ENCODE measurements at places on chromosomes 1 and 21.

GRCh38 chr1:205993068-205993467, 10.1 kb downstream of the RAB7B start:
- DNase-seq, result no peak

DNA sequence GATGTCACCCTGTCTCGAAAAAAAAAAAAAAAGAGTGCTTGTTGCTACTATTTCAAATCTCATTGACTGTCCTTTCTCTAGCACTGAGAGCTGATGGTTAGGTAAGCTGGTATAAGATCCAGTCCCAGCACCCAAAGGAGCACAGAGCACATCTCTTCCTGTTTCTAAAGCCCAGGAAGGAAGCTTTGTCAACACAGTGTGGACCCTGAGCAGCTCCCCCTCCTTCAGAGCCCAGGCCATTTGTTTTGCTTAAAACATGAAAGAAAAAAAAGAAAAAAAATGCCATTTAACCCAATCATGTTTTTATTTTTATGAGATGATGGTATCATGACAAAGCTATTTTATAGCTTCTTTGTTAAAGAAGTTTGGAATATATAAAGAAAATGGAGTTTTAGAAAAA, 184.1 kb upstream of the DUSP10 start:
- DNase-seq, result no peak

DNA sequence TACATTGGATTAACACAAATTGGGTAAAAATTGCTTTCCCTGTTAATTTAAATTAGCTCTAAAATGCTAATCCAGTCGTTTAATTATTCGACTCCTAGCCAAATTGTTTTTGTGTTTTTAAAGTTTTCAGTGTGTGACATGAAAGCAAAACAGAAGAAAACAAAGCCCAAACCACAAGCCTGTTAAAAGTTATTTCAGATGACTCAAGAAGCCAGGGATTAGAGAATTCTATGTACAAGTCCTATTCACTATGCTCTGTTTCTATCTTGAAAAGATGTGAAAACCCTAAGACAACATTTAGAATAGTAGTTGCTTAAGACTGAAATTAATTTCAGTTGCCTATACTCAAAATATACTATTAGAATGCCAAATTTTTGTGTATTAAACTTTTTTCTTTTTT, 294.8 kb upstream of the ADAMTS5 start:
- no peak for DNase-seq

DNA sequence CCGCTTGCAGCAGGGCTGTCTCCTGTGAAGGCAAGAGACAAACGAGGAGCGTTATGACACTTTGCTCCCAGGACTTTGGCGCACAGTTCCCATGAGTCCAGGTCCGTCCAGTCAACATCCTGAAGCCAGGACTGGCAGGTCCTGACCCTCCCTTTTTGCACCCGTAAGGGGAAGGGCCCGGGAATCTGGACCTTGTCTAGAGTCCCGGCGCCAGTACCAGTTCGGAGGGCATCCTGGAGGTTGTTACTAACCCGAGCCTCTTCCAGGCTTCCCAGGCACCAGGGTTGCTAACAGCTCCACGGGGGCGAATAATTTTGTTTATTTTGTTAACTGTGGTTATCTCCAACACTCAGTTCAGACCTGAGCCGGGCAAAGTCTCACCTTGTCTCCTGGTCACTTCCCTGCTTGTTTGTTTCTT, 682 bp upstream of the RWDD3 start:
- DNase-seq, result peak; percentile 45

DNA sequence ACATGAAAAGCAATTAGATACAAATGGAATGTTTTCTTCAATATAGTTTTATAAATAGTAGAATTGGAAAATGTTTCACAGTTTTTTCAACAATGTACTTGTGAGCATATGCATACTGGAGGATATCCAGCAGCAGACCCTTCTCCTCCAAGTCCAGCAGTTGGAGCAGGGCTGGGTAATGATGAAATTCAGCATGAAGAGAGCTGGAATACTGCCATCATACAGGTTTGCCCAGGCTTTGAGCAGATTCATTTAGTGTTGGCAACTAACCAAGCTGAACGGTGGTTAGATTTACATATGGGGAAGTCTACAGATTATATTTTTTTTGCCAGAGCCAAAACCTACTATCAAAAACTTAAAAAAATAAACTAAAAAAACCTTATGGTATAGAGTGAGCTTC, 38.3 kb downstream of the WDR3 start:
- peak; percentile 10 for DNase-seq

DNA sequence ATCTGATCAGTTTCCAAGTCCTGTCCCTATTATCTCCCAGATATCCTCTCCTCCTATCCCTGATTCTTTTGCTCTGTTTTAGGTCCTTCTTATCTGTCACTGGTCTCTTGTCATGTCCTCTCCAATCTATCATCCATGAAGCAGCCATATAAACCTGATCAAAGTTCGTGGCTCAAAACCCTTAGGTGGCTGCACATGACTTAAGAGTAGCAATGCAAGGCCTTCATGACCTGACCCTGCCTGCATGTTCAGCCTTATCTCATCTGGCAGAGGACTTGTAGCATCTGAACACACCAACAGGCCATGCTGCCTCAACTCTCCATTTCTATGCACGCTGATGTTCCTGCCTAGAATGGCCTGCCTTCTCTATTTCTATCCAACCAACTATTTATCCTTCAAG, 65.2 kb downstream of the NOS1AP start:
- DNase-seq, result no peak

- DNase-seq, result no peak
Observed at GRCh38 chr1:180982422-180982821, 40.2 kb downstream of the STX6 start.

- DNase-seq, result no peak
Observed at GRCh38 chr1:20829946-20830345, 42.8 kb upstream of the HP1BP3 start.

GRCh38 chr1:53511933-53512806, 53.0 kb downstream of the DMRTB1 start:
- DNase-seq, result no peak

- DNase-seq, result no peak
Observed at GRCh38 chr1:218365226-218365999, 20.3 kb downstream of the TGFB2 start.

- DNase-seq, result no peak
Observed at GRCh38 chr1:156899956-156900718, 6.6 kb downstream of the PEAR1 start.

DNA sequence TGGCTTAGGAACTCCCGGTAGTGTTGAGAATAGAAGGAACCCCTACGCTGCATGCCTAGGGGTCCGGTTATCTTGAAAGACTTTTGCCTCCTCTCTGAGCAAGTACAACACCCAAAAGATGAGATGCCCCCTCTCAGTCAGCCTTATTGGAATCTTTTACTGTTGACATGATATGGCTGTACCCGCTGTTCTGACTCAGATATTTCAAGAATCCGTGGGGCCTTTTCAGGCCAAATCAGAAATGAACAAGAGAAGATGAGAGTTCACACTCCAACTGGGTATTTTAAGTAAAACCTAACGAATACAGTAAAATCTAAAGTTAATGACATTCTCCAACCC, 164.2 kb downstream of the PPIAL4G start:
- no peak for DNase-seq

GRCh38 chr1:5865774-5866173, 126.5 kb downstream of the NPHP4 start:
- no peak for DNase-seq

GRCh38 chr1:14577261-14577660, 21.2 kb upstream of the KAZN start:
- no peak for DNase-seq

DNA sequence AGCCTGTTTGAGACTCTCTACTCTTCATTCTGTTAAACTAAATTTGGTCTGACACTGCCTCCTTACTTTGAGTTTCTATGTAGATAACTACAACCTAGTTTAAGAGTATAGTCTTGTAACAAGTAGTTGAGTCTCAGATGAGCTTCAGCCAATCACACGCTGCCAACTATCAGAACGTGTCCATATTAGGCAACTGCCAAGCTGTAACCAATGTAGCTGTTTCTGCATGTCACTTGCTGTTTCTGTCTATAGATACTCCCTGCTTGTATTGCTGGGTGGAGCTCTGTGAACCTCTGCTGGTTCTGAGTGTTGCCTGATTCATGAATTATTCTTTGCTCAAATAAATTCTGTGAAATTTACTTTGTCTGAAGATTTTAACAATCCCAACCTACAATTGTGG, 452.6 kb upstream of the NR5A2 start:
- no peak for DNase-seq

DNA sequence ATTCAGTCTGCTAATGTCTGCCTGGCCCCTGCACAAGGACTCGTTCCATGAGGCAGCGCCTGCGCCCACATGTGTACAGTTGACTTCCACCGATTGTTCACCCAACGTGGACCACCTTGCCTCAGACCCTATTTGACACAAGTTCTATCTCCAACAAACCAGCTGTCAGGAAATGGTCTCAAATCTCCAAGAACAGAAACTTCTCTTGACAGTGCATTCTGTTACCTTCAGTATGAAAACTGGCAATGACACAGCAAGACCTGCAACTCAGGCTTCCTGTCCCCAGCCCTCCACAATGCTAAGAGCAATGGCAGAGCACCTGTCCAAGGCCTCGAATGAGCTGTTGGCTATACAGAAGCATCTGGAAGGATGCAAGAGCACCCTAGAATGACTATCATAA, 102.3 kb upstream of the CLDN14 start:
- no peak for DNase-seq

- DNase-seq, result peak; percentile 76
Observed at GRCh38 chr1:2414297-2414958, 2.1 kb upstream of the PEX10 start.

GRCh38 chr1:180926164-180926981, 13.7 kb downstream of the KIAA1614 start:
- DNase-seq, result peak; percentile 86

- DNase-seq, result peak; percentile 77
Observed at GRCh38 chr1:244087611-244088010, 36.5 kb downstream of the ZBTB18 start.

- DNase-seq, result no peak
Observed at GRCh38 chr1:2432441-2432844, 20.1 kb upstream of the PEX10 start.

DNA sequence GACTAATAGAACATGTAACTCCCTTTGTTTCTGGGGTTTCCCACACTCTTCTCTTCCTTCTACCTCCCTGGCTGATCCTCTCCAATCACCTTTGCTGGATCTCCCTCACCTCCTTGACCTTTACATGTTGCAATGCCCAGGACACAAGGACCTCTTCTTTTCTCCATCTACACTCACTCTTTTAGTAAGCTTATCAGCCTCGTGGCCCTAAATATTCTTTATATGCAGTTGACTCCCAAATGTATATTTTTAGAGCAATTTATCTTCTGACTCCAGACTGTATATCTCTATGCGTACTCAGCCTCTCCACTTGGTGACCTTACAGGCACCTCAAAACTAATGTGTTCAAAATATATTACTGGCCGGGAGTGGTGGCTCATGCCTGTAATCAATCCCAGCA, 18.4 kb upstream of the CLSPN start:
- DNase-seq, result no peak

DNA sequence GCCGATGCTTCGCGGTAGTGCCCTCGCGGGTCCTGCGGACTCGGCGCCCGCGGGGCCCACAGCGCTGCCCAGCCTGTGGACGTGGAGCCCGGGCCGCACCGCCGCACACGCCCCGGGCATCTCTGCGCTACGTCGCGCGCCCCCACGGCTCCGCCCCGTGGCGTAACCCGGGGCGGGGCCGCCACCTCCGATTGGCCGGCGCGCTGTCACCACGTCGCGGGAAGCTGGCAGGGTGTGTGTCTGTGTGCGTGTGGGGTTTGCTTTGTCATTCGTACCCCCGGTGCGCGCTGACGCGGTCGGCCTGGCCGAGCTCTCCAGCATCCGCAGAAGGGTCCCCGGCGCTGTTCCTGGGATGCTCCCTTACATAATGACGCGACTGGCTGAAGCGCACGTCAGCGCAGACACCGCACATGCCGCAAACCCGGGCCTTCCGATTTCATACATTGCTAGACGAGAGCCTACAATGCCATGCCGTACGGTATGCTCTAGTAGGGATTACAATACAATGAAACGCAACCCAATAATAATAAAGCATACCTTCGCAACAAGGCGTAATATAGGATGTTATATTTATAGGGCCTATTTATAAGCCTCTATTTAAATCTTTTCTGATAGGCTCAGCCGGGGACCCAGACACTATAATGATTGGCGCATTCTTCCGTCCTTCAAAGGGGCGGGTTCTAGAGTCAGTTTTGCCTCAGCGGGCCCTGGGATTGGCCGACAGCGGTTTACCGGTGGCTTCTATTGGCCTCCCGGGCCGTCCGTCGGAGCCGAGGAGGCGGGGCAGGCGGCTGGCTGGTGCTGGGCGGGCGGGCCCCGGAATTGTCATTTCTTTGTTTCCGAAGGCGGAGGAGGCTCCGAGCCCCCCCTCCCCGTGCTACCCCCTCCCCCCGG, at the start of gene MACO1:
MACO1 (plus strand) TSS at position 825 of the 894 bp plus-strand sequence. CDS start 202 bp downstream, outside the sequence.
- DNase-seq, result peak; percentile 99

GRCh38 chr21:38273745-38274542, 17.2 kb downstream of the KCNJ15 start:
- DNase-seq, result no peak

DNA sequence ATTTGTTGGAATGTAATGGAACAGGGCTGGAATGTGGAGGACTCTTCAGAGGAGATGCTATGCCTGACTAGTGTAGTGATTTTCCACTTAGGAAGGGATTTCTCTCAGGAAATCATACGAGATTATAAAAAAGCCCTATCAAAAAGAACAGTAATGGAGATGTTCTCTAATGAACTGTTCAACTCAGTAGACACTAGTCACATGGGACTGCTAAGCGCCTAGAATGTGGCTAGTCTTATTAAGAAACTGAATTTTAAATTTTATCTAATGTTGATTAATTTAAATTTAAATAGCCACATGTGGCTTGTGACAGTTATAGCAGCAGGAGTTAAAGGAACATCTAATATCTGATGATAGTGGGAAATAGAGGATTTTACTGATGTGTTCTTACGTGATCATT, 94.0 kb downstream of the SLC35F3 start:
- no peak for DNase-seq

DNA sequence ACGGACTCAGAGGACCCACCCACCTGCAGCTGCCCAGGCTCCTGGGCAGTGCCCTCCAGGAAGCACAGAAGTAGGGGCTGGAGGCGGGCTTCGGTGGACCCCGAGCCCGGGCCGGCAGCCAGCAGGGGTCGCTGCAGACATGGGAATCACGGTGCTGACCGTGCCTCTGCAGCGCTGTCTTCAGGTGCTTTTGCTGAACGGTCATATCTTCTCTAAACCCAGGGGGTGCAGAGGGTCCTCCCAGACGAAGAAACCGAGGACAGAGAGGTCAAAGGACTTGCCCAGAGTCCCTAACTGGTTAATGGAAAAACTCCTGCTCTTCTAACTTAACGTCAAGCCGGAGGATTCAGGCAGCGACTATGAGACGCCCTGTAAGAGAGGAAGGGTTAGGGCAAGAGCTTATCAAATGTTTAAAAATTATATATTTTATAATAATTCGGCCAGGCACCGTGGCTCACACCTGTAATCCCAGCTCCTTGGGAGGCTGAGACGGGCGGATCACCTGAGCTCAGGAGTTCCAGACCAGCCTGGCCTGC, 21.5 kb upstream of the LEFTY2 start:
- peak; percentile 17 for DNase-seq
